ENCODE measurements at places on chromosomes 16 and 17.

GRCh38 chr17:7042501-7043181 is 1.3 kb downstream of the SLC16A11 start:
- peak; percentile 41 for DNase-seq

DNA sequence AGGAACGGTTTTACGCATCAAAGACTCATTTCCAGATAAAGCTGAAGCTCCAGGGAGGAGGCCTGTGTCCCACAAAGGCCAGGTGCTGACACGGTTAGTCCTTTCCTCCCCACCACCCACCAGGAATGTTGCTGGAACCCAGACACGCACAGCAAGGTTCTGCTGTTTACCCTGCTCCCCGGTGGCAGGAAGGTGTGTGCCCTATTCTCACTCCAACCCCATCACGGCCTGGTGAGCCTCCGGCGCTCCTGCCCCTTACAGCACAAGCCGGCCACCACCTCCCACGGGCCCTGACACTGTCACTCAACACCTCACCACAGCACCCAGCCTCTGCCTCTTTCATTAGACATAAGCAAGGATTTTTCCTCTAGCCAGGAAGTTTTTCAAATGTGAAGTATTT is 47.8 kb downstream of the ANKRD11 start:
- DNase-seq = no peak

- DNase-seq = no peak
Observed at GRCh38 chr16:85921026-85921425, 22.1 kb downstream of the IRF8 start.

- no peak for DNase-seq
Observed at GRCh38 chr17:67171560-67171959, 73.4 kb downstream of the HELZ start.

DNA sequence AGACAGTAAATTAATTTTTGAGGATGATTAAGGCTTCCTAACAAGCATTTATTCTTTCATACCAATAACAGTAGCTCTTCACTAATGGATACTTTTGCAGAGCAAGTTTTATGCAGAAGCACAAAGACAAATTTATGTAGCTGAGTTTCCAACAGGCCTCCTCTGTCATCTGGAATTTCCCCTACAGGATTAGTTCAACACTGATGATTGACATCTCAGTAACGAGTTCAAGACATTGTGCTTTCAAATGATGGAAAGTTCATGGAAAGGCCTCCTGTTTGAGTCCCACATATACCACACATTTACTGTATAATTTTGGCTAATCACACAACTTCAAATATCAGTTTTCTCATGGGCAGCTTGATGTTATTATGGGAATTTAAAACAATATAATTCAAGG is 40.6 kb downstream of the ABCA10 start:
- no peak for DNase-seq

GRCh38 chr16:53827741-53828140 is 123.8 kb downstream of the FTO start:
- DNase-seq = peak; percentile 91

DNA sequence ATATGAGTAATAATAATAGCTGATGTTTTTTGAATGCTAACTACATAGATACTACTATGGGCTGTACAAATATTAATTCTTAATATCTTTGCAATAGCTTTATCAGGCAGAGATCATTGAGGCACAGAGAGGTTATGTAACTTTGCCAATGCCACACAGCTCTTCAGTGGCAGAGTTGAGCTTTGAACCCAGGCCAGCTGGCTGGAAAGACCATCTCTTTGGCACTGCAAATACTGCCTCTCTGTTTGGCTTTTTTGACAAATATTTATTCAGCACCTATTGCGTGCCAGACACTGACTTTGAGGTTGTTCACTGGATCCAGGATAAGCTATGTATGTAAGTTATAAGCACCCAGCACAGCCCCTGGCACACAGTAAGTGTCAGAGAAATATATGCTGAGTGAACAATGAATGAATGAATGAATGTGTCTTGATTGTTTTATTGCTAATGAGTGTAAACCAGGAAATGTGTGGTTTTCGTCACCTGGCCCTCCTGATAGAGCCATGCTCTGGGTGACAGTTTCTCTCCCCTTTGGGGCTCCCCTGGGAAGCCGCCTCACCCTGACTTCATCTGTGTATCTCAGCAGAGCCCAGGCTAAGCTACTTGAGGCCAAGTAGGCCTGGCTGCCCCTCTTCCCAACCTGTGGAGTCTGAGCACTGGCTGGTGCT is 2.5 kb downstream of the AQP8 start:
- no peak for DNase-seq

DNA sequence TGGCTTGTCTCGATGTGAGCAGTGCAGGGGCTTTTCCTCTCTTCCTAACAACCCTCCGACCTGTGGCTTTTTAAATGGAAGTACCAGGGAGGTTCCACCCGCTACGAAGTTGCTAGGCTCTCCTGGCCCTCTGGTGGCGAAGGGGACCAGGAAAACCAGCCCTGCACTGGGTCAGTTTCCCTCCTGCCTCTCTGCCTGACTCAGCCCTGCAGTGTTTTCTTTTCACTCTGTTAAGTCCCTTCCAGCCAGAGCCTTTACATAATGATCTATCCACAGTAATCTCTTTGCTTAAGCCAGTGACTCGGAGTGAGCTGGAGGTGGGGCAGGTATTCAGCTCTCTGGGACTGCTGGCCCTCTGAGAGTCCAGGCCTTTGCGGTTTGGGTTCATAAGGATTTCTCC is 331.3 kb upstream of the EEF2KMT start:
- peak; percentile 82 for DNase-seq

GRCh38 chr17:19335951-19336631 is 26.4 kb downstream of the B9D1 start:
- DNase-seq = no peak

- DNase-seq = no peak
Observed at GRCh38 chr17:4693416-4693815, 10.5 kb downstream of the PELP1 start.

DNA sequence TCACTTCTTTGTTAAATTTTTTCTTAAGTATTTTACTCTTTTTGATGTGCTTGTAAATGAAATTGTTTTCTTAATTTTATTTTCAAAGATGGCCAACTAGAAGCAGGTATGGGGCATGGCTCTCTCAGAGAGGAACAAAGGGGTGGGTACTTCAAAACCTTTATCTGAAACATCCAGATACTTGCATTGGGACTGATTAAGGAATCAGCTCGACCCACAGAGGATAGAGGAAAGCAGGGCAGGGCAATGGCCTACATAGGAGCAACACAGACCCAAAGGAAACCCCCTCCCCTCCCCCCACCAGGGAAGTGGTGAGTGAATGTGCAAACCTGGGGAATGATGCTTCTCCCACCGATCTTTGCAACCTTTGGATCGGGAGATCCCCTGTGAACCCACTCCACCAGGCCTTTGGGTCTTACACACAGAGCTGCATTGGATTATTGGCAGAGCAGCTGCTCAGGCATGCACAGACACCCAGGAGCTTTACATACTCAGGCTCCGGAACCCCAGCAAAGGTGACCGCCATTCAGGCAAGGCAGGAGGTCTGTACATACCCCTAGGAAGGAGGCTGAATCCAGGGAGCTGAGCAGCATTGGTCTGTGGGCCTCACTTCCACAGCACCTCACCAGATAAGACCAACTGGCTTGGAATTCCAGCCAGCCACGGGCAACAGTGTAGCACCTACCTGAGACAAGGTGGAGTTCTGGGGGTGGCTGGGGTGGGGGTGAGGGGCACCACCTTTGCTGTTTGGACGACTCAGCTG is 3.0 kb upstream of the CCR7 start:
- no peak for DNase-seq

GRCh38 chr16:85445064-85445778 is 167.9 kb upstream of the GSE1 start:
- DNase-seq = peak; percentile 42

DNA sequence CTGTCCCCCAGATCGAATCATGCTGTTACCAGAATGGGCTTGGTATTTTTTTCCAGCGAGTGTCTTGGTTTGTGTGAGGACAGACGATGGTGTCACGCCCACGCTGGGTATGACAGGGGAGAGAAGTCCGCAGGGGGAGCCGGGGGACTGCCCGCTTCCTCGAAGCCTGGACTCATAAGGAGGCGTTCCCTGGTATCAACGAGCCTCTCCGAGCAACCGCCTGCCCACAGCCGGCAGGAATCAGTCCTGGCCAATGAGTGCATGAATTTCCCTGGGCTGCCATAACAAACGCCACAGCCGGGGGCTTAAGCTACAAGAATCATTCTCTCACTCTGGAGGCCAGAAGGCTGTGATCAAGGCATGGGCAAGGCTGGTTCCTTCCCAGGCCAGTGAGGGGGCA is 26.1 kb upstream of the JPH3 start:
- DNase-seq = peak; percentile 44

DNA sequence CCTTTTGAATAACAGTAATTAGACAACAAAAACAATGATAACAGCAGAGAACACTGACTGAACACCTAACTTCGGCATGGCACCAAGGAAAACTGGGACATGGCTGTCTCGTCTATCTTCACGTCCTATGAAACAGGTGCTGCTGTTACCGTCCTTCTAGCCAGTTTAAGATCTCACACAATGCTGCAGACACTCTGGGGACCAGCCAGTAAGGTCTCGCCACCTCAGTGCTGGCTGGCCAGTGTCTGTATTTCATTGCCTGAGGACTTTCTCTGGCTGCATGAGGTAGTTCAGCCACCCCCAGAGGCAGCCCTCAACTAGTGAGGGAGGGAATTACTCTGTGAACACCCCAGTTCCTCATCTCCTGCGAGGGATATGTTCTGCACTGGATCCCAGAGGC is 57.6 kb downstream of the AMFR start:
- no peak for DNase-seq

GRCh38 chr16:7646821-7647500 is 314.3 kb downstream of the RBFOX1 start:
- no peak for DNase-seq

DNA sequence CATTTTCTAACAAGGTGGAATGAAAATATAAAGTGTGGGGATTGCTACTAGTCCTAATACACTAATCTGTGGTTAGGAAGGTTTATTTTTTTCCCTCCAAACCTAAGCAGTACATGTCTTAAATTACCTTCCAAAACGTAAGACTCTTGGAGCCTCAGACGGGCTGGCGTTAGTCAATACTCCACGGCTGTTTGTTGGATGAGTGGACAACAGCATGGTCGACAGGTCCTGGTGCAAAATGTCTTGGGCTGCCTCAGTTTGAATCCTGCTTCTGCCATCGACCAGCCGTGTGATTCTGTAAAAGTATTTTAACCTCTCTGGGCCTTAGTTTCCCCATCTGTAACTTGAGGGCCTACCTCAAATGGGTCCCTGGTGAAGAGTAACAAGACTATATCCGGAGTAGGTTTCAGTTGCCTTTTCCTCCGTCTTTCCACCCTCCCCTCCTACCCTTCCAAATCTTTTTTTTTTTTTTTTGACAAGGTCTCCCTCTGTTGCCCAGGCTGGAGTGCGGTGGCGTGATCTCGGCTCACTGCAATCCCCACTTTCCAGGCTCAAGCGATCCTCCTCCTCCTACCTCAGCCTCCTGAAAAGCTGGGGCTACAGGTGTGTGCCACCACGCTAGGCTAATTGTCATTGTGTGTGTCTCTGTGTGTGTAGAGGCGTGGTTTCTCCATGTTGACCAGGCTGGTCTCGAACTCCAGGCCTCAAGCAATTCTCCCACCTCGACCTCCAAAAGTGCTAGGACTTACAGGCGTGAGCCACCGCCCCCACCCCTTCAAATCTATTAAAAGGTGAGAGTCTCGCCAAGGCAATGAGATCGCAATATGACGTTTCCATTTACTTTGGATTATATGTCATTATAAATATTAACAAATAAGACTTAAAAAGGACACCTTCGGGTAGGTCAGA is 5.8 kb downstream of the SCGB1C2 start:
- no peak for DNase-seq

- DNase-seq = peak; percentile 71
Observed at GRCh38 chr17:63841350-63842172, 924 bp downstream of the SMARCD2 start.

DNA sequence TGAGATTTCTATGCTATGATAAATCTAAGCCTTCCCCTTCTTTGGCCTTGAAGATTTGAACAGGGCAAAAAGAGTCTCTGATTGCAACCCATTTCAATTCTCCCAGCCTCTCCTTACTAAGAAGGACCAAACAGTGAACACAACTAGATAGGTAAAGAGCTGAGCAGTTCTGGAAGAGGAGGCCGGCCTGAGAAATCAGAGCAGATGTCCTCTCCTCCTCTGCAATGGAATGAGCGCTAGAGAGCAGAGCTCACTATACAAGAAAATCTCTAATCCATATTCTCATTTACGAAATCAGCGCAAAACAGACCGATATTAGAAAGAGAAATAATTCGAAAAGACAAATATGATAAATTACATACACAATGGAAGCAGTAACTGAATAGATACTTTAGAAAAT is 124.2 kb downstream of the CDK5R1 start:
- no peak for DNase-seq

DNA sequence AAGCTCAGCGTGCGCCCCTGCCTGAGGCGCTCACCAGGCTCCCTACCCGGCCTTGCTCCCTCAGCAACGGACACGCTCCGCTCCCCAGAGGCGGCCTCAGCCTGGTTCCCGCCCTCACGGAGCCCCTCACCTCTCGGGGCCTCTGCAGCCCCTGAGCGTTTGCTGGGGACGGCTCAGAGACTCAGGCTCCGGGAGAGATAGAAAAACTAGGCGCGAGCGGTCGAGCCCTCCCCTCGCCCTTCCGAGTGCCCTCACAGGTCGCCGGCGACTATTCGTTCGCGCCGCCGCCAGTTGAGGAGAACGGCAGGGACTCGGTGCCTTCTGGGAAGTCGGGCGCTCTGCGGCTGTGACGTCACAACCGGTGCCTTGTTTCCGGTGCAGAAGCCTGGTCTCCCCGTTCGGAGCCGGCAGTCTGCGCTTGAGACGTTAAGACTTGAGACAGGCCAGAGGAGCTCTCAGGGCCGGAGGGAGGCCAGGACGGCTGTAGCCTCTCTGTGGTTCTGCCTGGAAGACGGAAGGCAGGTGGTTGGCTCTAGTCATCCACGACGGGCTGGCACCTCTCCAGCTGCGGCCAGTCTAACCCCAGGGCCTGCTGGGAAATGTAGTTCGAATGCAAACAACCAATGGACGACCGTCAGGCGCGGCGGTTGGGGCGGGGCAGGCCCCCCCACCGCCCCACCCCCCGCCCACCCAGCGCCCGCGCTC is at the start of gene ZNF200:
Gene ZNF200, minus strand, starts transcription at position 302 of the 705 bp plus-strand sequence. CDS start 1,403 bp downstream, outside the sequence.
- DNase-seq = peak; percentile 98

GRCh38 chr16:57150682-57151330 is 35.0 kb downstream of the PSME3IP1 start:
- DNase-seq = no peak

- DNase-seq = no peak
Observed at GRCh38 chr17:67647482-67647881, 70.3 kb upstream of the NOL11 start.

All from neural progenitor cell (in vitro differentiated cells).